Amniotic stem cell (primary cell): ENCODE measurements at places on chromosomes 7 and 10.

GRCh38 chr7:1224086-1224716 lies 8.5 kb upstream of the UNCX start:
- no peak for DNase-seq

- DNase-seq, result no peak
Measured at GRCh38 chr7:135213831-135214230, 2.5 kb upstream of the WDR91 start.

- DNase-seq, result no peak
Measured at GRCh38 chr7:15778191-15778590, 91.7 kb upstream of the MEOX2 start.

GRCh38 chr7:108623220-108623619 lies 53.5 kb downstream of the DNAJB9 start:
- no peak for DNase-seq

DNA sequence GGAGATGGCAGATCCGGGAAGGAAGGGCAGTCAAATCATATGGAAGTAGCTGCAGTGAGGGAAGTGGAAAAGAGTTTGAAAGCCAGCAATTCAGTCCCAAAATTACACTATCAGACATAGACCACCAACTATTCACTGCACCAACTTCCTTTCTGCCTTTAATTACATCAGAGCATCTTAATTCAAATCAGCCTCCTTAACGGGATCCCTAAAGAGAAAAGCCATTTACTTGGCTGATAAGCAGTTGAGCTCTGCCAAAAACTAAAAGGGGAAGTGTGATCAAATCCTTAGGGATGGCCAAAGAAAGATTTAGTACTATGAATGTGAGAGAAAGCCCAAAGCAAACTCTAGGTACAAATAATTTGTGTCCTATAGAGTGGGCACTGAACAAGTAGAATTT lies 110.4 kb downstream of the AMPH start:
- DNase-seq, result no peak

DNA sequence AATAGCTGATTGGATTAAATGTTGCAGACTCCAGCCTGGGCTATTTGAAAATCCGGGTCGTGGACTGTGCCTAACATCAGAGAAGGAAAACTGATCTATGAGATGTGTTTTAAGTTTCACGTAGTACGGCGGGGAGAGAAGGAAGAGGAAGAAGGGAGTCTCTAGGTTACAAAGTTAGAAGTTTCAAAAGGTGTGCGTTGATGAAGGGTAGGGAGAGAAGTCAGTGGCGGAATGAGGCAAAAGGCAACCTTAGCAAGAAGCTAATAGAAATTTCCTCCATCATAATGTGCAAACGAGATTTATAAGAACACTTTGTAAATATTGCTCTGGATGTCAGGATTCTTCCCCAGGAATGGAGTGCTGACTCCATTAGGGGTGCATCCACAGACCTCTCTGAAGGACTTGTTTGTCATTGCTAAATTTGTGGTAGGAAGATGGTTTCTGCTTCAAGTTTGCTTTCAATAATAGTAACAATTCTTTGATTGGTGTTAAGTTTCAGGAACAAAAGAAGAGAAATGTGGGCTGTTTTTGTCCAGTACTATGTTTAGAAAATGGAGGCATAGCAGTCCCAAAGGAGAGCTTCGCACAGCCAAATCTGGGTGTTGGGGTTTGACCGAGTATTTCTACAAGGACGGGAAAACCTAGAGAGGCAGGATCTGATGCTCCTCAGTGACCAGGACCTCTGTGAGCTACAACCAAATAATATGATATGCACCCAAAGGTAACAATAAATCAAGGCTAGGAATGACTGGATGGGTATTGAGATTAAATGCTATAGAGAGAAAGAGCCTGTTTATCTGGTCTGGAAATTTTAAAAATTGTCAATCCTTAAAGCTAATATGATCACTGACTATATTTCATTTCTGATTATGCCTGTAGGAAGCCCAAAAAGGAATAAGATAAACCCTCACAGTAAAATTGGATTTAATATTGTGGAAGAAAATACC lies 8.2 kb downstream of the TWIST1 start:
- DNase-seq, result no peak

GRCh38 chr10:88256886-88257285 lies 326.2 kb downstream of the RNLS start:
- no peak for DNase-seq

DNA sequence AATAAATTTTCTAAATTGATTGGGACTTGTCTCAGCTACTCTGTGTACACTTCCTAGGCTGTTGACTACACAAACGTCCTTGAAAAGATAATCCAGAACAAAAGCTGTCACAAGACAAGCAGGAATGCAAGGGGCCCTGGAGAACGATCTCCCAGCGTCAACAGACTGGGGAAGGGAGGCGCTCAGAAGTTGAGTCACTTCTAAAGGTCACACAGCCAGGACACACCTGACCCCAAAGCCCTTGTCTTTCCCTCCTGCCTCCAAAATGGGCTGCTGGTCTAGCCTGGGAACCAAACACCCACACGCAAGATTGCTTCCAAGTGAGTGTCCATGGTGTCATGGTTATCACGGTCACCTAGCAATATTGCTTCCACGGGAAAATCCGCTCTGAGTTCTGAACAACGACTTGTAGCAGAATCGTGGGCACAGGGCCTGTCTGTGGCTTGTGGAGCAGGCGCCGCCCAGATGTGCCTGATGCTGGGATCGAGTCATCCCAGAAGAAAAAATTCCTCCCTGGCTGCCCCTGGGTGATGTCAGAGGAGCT lies 49.8 kb downstream of the SPOCK2 start:
- no peak for DNase-seq

DNA sequence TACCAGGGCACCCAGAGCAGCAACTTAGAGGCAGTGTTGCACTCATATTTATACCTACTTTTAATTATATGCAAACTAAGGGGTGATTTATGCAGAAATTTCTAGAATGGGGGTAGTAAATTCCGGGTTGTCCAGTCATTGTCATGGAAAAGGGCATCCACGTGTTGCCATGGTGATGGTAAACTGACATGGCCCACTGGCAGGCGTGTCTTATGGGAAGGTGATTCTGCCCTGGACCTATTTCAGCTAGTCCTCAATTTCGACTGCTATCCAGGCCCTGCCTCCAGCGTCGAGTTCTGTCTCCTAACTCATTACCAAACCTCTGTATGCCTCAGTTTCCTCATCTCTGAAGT lies 12.8 kb downstream of the SNX8 start:
- no peak for DNase-seq

GRCh38 chr10:78375854-78376785 lies 342.5 kb downstream of the RPS24 start:
- DNase-seq, result no peak

DNA sequence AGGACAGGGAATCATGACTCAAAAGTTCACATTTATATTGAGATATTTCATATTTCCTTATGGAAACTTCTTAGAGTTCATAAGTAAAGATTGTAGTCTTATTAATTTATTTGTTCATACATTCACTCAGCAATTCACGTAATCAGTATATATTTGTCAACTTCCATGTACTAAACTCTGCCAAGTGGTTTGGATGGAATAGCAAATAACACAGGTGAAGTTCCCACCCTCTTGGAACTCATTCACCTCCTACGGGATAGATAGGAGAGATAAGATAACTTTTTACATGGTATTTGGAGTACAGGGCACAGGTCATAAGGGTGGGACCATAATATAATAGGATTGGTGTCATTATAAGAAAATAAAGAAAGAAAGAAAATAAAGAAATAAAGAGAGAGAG lies 234.0 kb downstream of the CDC14C start:
- DNase-seq, result no peak

DNA sequence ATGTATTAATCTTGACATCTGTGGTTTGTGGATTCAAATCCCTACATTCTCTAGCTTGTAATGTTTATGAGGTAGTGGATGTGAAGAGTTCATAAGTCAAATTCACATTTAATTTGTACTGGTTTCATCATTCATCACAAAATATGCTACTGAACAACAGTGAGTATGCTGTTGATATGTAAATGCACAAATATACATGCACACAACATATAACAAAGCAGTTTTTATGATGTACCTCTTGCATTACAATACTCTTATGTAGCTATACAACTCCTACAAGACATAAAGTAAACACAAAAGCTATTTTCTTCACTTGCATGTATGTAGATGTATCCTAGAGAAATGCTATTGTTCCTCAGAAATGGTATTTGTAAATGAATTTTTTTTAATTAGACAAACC lies 111.0 kb upstream of the ANTXRL start:
- DNase-seq, result no peak

- no peak for DNase-seq
Measured at GRCh38 chr7:98049034-98049433, 57.6 kb upstream of the LMTK2 start.

GRCh38 chr7:69699931-69700330 lies 101.7 kb downstream of the AUTS2 start:
- no peak for DNase-seq

- no peak for DNase-seq
Measured at GRCh38 chr10:80356989-80357850, 639 bp downstream of the DYDC2 start.

DNA sequence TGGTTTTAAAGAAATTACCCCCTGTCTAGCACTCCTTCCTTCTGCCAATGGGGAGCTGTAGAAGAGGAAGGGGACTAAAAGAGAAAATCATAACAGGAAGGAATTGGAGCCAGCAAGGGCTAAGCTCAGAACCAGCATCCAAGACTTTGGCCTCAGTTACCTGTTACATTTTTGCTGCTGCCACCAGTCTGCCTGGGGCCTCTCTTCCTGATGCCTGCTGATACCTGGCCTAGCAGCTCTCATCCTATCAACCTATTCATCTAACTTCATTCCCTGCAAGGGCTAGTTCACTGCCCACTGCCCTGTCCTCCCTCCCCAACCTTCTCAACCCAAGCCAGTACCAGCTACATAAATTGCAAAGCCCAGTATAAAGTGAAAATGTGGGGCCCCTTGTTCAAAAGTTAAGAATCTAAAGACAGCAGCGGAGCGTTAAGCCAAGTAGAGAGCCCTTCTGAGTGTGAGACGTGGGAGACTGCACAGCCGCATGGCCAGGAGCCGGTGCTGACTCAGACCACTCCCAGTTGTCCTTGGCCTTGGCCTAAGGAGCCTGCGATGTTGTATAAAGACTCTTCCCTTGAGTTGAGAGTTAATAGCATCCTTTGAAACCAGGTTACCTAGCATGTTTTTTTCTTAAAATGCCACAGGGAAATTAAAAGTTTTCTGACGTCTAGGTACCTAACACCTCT lies 13.2 kb upstream of the AOC1 start:
- no peak for DNase-seq

DNA sequence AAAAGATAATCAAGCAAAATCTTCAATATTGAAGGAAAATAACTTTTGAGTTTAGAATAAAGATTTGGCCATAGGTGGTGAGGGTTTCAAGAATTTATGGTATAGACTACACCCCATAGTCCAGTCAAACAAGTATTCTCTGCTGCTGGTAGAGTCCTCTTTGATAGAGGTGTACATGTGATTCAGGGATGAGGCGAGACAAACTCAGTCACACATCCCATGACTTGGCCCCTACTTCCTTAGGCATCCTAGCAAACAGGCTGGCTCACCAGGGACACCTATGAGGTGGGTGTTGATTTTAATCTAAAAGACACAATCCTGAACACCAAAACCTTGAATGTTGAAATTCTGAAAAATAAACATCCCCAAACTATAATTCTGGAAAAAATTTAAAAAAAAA lies 78.1 kb upstream of the SLC25A13 start:
- no peak for DNase-seq

DNA sequence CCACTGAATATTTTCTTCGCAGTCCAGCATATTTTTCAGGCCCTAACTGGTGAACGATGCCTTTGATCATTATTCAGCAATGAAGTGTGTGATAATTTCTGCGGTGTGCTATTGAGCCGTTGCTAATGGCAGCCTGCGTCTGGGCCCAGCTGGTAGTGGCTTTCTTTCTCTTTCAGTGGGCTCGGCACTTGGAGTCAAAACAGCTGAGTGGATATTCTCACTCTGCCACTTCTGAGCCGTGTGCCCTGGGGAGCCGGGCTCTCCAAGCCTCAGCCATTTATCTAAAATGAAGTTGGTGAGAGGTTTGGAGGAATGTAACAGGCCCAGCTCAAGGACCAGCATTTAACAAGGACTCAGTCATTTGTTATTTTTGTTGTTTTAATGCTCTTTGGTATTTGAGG lies 87.5 kb upstream of the IFRD1 start:
- DNase-seq, result no peak

DNA sequence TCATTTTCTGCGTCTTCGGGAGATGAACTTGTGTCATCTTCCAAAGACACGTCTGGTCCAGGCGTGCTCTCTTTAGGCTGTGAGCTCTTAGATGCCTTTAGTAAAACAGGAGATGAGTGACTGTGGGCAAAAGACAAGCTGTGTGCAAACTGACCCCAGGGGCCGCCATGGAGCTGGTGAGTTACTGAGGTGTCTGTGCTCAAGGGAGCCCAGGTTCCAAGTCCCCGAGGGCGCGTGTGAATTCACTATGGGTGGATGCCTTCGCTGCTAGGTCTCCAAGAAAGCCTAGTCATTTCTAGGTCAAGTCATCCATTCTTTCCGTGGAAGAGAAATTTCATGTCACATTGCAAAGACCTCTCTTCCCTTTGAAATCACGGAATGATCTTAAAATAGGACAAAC lies 83.9 kb upstream of the NMT2 start:
- DNase-seq, result no peak

DNA sequence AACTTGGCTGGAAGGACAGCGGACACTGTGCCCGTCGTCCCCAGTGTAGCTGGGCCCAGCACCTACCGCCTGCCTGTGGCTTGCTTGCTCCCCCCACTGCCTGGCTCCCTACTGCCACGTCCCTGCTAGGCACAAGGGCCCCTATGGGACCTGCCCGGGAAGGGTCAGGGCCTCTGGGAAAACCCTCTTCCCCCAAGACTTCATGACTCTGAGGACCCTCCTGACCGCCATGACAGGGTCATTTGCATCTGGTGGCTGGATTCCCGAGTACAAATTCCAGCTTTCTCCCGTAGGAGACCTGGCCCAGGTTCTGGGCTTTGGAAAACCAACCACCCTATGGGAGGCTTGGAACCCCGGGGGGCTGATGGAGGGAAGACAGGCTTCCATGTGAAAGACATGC lies 1.4 kb upstream of the MMD2 start:
- no peak for DNase-seq
